CD4-positive, alpha-beta T cell (primary cell): ENCODE measurements at places on chromosomes 7 and 10.

- no peak for DNase-seq
These were observed 455 bp downstream of the CUL2 start for GRCh38 chr10:35089611-35090161.

DNA sequence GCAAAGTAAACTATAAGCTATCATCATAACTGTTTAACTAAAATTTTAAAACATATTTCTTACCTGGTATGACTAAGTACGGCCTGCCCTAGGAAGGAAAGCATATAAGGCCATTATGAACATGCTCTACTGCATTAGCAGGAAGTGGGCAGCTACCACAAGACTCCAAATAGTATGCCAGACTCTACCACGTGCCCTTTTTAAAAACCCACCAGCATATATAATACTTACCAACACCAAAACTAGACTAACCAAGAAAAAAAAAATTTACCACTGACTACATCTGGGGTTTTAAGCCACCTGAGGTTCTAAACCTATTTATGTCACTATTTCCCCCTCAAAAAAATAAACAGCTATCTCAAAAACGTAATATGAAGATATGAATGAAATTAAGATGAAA is 30.1 kb downstream of the NUDCD3 start:
- DNase-seq = peak; percentile 36

DNA sequence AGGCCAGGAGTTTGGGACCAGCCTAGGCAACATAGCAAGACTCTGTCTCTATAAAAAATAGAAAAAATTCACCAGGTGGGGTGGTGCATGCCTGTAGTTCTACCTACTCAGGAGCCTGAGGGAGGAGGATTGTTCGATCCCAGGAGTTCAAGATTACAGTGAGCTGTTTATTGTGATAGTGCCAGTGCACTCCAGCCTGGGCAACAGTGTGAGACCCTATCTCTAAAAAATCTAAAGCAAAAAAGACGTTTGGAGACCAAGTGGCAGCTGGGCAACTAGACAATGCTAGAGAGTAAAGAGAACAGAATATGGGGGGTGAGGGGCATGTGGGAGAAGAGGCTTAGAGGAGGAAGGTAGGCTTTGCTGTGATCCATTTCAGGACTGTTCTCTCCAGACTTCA is 1.4 kb downstream of the PDSS1 start:
- no peak for DNase-seq

- peak; percentile 80 for DNase-seq
These were observed 29.2 kb downstream of the COA1 start for GRCh38 chr7:43700059-43700501.

DNA sequence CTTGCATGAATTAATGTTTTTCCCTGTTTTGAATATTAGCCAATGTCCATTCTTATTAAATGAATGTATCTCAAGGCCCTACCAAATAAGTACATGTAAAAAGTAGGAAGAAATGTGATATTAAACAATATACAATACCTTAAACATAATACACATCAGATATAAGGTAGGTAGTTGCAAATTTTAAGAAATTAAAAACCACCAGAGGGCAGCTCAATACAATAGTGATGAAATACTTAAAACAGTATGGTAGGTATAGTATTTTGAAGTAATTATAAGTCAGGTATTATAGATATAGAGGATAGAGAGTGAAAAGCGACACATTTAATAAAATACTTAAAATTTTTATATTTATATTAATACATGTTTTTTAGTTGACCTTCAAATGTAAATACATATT is 43.6 kb upstream of the CDK14 start:
- no peak for DNase-seq

- DNase-seq = no peak
These were observed 141.9 kb upstream of the SAMD8 start for GRCh38 chr10:74969530-74969929.

DNA sequence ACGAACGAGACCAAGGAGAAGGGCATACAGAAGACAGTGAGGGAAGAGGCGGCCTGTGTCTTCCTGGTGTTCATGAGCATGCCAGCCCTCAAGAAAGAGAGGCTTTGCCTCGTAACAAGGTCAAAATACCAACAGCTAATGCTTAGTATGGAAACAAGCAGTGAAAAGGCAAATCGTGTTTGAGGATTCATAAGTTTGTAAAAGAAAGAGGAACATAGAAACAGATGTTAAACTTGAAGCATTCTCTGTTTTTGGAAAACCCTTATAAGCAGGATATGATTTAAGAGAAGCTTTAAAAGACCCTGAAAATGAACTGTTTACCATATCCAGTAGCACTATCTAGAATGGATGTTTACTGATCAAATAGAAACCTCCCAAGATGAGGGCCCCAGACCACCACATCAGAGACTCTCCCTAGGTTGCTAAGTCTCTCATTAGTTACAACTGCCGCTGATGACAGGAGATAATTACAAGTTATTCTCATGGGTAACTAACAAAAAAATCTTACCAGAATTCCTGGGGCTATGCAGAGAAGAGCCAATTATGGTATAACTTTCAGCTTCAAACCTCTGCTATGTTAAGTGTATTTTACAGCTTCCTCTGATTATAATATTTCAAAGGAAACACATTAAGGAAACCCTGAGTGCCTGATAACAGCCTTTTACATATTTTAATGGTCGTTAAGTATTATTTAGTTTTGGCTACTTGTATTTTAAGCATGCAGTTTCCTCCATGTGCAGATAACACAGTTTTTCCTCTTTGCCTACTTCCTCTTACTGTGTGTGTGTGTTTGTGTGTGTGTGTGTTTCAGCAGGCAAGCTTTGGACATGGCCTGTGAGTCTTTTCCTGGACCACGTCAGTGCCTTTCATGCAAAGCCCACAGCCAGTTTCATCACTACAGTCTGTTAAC is 17.9 kb downstream of the JCAD start:
- no peak for DNase-seq

GRCh38 chr10:9015005-9015404 is 960.5 kb downstream of the GATA3 start:
- DNase-seq = no peak

GRCh38 chr7:85851571-85852193 is 664.8 kb upstream of the SEMA3D start:
- DNase-seq = no peak

DNA sequence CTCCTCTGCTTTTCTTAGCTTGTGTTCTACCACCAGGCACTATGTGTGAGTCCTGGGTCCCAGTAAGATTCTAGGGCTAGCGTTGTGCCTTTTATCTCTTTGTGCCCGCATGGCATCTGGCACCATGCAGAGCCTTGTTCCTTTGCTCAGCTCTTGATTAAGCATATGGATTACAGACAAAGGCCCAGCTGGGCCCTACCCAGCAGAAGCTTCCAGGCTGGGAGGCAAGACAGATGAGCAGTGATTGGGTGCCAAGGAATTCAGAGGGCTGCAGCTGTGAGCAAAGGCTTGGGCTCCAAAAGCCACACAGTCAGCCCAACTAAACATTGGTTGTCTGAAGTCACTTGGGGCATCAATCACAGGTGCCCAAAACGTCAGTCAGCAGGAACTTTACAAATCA is 2.0 kb downstream of the ACSM6 start:
- DNase-seq = no peak

- DNase-seq = no peak
These were observed 369.9 kb downstream of the WDR11 start for GRCh38 chr10:121221072-121221471.

GRCh38 chr10:60569681-60570080 is 180.0 kb upstream of the ANK3 start:
- no peak for DNase-seq

- DNase-seq = no peak
These were observed 1055.1 kb downstream of the NXPH1 start for GRCh38 chr7:9488555-9488954.

GRCh38 chr7:40935435-40935834 is 767.5 kb downstream of the INHBA start:
- DNase-seq = no peak

DNA sequence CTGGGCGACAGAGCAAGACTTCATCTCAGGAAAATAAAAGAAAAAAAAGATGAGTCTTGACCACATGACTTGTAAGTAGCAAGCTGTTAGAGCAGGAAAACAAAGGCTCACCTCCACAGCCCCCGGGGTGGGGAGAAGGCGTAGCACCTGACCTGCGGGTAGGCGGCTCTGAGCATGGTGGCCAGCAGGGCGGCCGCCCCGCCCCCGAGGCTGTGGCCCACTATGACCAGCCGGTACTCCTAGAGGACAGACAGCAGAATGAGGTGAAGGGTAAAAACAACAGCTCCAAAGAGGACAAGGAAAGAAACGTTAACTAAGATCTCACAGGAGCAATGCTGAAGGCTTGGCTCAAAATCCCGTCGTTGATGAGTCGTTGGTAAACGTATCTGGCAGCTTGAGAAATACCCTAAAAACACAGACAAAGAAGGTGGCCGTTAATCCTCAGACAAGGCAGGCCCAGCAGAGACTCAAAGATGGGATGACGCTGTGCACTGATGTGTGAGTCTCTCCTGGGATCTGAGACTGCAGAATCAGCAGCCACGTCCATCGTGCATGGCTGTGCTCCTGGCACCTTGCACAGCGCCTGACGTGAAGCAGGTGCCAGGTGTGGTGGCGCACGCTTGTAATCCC is 31.1 kb downstream of the DAGLB start:
- DNase-seq = no peak

GRCh38 chr10:77471069-77471536 is 166.5 kb downstream of the KCNMA1 start:
- no peak for DNase-seq

GRCh38 chr7:99446096-99446495 is 7.4 kb downstream of the CPSF4 start:
- DNase-seq = no peak

GRCh38 chr7:133625046-133625445 is 372.2 kb downstream of the EXOC4 start:
- DNase-seq = no peak

DNA sequence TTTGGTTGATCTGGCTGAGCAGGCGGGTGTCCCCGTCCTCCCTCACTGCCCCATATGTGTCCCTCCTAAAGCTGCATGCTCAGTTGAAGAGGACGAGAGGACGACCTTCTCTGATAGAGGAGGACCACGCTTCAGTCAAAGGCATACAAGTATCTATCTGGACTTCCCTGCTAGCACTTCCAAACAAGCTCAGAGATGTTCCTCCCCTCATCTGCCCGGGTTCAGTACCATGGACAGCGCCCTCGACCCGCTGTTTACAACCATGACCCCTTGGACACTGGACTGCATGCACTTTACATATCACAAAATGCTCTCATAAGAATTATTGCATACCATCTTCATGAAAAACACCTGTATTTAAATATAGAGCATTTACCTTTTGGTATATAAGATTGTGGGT is 26.9 kb upstream of the TRIM56 start:
- DNase-seq = peak; percentile 36

GRCh38 chr7:105766421-105767073 is 109.9 kb downstream of the ATXN7L1 start:
- no peak for DNase-seq

DNA sequence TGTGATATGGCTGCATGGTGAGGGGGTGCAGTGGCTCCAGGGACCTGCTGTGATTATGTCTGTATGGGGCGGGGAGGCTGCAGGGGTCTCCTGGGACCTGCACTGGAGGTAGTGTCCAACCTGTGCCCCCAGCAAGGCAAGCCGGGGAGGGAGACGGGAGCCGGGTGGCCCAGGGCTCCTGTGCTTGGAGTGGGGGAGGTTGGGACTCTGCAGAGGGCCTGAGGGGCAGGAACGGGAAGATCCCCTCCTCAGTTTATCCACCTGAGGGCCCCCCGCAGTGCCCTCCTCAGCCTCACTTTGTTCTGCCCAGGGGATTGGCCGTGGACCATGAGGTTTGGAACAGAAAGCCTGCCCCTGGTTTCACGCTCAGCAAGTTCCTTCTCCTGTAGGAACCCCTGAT is 22.8 kb upstream of the PWWP2B start:
- DNase-seq = no peak

GRCh38 chr10:103853428-103854264 is 1.7 kb downstream of the SH3PXD2A start:
- no peak for DNase-seq

- DNase-seq = no peak
These were observed 41.1 kb downstream of the OTUD1 start for GRCh38 chr10:23479798-23480473.

DNA sequence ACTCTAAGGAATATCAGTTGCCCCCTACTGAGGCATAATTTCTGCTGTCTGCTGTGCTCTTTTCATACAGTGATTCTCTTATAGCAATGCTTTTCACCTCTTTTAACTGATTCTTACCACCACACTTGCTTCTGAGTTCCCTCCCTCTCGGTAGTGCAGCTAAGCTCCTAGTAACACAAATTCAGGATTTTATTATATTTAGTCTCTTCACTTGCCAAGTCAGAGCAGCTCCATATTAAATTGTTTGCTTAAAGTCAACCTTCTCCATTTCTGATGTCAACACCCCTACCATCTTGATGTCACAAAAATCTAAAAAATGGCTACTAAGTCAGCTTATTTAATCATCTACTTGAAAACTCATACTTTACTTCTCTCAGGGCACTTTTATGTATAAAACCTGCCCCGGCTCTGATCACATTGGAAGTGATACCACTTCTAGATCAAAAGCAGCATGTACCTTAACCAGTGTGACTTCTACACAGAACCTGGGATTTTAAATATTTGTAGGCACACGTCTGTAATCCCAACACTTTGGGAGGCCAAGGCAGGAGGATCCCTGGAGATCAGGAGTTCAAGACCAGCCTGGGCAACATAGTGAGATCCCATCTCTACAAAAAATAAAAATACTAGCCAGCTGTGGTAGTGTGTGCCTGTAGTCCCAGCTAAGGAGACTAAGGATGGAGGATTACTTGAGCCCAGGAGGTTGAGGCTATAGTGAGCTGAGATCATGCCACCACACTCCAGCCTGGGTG is 55.3 kb downstream of the GDI2 start:
- no peak for DNase-seq

DNA sequence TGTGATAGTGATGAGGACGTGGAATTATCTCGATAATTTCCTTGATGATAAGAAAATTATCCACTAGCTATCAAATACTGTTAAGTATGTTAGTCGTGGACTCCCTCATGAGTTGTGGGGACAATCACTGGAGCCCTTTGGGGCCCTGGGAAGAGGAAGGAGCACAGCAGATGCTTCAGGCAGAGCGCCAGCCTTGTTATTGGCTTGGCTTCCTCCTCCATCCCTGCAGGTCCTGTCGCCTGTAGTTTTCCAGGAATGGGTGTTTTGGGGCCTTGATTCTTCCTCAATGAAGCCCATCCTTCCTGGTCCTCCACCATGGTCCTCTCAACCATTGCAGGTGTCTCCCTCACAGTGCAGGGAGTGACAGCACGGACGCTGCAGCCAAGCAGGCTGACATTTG is 32.5 kb upstream of the ZNF32 start:
- DNase-seq = no peak

GRCh38 chr7:12629816-12630512 is 57.5 kb upstream of the ARL4A start:
- no peak for DNase-seq

DNA sequence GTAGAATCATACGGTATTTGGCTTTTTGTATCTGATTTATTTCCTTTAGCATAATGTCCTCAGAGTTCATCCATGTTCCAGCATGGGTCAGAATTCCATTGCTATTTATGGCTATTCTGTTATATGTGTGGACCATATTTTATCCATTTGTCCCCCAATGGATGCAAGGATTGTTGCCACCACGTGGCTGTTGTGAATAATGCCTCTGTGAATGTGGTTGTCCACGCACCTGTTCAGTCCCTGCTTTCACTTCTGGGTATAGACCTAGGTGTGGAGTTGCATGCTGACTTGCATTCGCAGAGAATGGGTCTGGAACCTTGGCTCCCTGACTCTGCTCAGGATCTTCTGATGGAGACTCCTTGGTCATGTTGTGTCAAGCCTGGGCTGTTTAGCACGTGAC is 199.9 kb downstream of the CAMK1D start:
- no peak for DNase-seq

GRCh38 chr7:151454305-151454704 is 14.4 kb upstream of the CRYGN start:
- DNase-seq = no peak
